ENCODE measurements at places on chromosomes 5 and 9.

DNA sequence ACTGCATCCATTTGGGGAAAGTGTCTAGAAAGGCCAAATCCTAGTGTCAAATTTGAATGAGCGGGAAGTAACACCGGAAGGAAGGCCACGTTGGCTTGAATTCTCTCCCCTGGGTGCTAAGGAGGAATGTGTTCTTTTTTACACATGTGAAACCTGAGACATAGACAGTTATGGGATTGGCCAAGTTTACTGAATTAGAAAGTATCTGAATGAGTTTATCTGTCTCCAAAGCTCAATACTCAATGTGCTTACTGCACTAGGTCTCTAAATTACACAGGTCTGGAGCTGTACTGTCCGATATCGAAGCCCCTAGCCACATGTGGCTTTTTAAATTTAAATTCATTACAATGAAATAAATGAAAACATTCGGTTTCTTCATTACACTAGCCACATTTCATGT is 6.0 kb downstream of the DMRT1 start:
- DNase-seq = no peak

DNA sequence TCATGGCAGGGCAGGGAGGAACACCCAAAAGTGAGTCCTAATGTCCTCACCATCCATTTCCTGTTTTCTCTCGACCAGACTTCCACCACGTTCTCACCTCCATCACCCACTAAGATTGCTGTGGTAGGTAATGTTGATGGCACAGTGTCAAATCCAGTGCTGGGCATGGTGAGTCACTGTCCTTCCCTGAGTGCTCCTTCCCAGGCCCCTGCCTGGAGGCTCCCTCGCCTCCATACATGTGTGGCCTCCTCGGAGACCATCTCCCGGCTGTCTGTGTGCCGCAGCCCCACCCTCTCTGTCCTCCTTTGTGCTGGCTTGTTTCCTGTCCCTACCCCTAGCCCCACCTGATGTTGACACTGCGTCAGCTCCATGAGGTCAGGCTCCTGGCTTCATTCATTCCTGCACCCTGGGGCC is 177.5 kb downstream of the SYK start:
- DNase-seq = no peak

DNA sequence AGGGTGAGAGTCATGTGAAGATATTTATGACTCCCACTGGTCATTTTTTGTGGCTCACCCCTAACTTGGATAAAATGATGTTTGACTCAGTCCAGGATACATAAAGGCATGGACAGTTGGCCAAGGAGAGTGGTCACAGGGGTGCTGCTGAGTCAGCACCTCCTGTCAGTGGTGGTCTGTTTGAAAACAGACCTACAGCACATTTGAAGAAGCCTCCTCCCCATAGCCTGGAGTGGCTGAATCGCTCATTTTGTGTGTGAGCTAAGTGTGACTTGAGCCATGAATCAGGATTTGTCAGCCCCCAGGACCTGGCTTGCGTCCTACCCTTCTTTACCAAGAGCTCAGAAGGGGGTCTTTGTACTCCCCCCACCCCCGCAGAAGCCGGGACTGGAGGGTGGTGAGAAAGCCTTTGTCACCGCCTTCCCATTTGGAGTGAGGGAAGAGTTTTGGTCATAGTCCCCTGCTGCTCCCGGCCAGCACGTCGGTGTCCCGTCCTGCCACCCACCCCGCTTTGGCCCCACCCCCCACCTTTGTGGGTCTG is 35.6 kb downstream of the TRIO start:
- DNase-seq = no peak

GRCh38 chr9:100322954-100323536 is 29.7 kb downstream of the TEX10 start:
- peak; percentile 21 for DNase-seq

DNA sequence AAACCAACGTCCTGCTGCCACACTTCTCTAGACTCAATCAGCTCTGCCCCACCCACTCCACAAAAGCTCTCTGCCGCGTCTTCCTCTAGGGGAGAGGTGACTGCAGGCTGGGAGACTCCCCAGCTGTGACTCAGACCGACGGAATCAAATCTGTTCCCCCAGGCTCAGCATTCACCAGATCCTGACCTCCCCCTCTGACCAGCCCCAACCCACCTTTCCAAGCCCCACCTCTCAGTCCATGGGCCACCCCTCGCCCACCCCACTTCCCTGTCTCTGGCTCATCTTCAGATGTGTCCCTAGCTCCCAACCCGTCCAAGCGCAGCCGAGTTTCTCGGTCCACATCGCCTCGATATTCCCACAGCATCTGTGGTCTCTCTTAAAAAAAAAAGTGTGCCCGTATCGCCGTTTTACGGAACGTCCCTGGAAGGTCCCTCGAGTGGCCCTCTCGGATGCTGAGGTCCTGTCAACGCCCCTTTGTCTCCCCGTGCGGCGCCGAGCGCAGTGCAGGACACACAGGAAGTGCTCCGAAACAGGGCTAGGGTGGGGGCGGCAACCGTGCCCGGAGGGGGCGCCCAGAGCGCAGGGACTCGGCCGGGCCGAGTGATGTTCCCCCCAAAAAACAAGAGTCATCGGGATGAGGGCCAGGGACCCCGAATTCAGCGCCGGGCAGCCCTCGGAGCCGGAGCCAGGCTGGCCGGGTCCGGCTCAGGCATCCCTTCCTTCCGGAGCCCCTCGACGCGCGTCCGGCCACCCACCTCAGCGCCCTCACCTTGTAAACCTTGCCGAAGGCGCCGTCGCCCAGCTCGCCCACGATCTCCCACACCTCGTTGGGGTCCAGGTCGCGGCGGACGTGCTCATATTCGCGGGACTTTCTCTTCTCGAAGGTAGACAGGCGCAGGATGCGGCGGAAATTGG is 649 bp downstream of the STK10 start:
- DNase-seq = peak; percentile 75

GRCh38 chr5:155905364-155905763 is 421.6 kb upstream of the SGCD start:
- no peak for DNase-seq

DNA sequence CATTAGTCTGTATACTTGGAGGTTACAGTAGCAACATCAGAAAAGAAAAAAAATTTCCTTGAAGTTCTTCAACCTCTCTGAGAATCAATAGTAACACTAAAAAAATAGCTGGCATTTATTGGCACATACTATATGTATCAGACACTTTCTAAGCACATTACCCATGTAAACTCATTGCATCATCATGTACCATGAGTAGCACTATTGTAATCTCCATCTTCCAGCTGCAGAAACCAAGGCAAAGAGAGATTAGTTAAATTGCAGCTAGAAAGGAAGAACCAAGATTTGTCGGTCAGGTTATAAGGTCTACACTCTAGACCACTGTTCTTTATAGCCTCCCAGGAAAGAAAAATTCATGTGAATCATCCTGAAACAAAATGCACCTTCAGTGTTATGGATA is 31.4 kb upstream of the RAB3C start:
- DNase-seq = no peak

DNA sequence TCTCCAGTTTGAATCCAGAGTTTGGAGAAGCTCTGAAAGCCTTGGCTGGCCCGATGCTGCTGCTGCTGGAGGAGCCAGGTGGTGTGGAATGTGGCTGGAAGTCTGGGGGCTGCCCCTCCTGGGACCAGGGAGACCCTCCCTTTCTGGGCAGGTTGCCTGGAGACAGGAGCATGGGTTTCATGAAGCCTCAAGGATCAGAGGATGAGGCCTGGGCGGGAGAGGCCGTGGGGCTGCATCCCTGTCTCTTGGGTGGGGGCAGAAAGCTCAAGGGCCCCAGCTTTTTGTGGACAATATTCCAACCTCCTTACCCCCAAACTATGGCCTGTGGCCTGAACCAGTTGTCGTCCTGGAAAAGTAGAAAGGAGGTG is 10.1 kb downstream of the FGF18 start:
- no peak for DNase-seq

DNA sequence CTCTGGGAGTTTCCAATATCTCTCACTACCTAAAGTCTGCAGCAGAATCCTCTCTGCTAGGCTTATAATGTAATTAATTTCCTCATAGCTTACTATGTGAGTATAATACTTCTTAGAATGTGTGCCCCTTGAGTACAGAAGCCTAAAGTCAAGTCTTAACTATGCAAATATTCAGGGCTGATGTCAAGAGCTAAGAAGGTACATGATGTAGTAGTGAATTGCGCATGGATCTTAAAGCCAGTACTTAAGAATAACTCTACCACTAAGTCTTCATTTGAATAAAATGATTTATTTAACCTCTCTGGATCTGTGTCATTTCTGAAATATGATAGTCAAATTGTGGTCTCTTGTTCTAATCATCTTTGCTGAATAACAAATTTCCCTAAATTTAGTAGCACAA is 442.9 kb downstream of the DTWD2 start:
- DNase-seq = no peak

DNA sequence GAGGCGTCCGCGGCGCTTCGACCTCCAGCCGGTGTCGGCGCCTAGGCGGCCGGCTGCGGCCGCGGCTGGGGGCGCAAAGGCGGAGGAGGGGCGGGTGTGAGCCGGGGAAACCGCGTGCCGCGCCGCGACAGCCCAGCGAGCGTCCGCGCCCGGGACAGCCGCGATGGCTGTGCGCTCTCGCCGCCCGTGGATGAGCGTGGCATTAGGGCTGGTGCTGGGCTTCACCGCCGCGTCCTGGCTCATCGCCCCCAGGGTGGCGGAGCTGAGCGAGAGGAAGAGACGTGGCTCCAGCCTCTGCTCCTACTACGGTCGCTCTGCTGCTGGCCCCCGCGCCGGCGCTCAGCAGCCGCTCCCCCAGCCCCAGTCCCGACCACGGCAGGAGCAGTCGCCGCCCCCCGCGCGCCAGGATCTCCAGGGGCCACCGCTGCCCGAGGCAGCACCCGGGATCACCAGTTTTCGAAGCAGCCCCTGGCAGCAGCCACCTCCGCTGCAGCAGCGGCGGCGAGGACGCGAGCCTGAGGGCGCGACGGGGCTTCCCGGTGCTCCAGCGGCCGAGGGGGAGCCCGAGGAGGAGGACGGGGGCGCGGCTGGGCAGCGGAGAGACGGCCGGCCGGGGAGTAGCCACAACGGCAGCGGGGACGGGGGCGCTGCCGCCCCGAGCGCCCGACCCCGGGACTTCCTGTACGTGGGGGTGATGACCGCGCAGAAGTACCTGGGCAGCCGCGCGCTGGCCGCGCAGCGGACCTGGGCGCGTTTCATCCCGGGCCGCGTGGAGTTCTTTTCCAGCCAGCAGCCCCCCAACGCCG is 605 bp downstream of the CHSY3 start:
- peak; percentile 9 for DNase-seq

DNA sequence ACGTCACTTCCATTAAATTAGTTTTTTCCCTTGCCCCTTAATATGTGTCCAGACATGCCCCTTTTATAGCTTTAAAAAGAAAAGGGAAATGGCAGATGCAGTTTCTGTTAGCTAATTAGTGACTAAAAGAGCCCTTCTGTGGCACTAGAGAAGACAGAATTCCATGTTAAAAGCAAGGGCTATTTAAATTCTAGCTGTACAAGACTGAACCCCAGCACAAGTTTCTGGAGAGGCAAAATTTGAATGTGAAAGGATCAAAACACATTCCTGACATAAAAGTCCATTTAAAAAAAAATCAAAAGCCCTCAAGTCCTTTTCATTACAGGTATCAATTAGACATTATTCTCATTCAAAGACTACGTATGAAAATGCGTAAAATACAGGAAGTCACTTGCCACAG is 78.7 kb downstream of the HAPLN1 start:
- DNase-seq = no peak

DNA sequence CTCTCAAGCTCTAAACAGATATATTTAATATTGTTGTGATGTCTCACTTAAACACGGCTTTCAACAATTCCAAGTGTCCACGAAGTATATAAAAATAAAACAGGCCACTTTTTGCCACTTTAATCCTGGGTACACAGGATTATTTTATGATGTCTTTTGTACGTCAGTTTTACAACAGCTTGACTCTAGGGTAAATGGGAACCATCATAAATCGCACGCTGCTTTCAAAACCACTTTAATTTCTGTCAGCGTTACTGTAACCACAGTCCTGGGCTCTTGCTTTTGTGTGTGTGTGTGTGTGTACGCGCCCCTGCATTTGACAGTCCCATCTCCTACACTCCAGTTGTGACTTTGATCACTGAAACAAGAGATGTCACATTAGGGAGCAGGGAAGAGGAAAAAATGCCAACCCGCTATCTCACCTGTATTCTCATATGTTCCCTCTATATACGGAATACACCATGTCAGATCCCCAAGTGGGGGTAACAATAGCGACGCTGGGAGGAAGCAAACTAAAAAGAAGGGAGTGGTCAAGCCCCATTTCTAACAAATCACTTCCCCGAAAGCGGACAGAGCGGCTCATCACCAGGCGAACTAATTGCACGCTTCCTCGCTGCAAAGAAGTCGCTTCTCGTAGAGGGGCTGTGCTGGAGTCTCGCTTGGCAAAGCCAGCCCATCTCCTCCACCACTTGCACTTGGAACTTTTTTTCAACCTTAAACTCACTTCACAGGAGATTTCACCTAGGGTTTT is 1.2 kb downstream of the BNC2 start:
- DNase-seq = no peak

DNA sequence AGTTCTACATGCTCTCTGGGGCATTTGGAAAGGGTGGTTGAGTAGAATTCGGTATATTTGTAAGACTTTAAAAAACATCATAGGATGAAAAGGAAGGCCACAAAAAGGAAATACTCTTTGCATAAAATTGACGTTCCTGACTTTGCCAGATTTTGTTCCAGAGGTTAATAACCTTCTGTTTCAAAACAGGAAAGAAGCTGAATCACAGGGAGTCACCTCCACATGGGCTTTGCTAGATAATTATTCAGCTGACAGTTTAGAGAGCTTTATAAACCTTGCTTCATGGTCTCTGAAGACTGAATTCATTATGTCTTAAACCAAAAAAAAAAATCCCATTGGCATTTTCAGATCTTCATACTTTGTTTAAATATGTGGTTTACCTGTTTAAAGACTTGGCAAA is 203.7 kb downstream of the SEMA6A start:
- no peak for DNase-seq

DNA sequence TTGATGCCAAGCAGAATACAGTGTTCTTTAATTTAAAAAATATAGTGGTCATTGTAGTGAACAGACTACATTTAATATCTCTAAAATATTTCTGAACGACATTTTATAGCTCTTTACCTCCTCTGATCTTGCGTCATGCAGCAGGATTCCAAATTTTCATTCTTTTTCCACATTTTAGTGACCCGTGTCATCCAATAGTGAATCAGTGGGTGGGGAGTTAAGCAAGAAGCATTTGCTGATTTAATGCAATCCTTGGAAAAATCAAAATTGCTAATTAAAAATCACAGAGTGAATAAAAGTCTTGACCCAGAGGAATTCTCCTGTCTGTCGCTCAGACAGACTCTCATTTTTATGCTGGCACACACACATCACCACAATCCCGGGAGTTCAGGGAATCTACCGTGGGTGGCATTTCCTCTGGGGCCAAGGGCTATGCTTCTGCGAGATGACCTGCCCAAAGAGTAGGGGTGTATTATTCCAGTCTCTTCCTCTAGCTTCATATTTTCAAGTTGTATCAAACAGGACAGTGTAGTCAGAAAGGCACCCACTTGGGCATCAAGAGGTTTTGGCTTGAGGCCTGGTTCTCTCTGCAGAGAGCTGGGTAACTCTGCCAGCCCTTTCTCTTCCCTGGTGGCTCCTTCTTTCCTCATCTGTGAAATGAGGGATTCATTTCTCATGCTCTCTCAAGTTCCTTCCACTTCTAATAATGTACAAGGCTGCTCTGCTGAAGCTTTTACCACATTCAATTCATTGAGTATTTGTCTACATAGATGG is 24.8 kb upstream of the OTP start:
- no peak for DNase-seq
